Stimulated activated CD4-positive, alpha-beta T cell treated with anti-CD3 and anti-CD28 coated beads, Interleukin-15, amount 100 ng/mL, for 1 hour (primary cell): ENCODE measurements at places on chromosomes 11 and 22.
A peak's percentile ranks its signal among the peaks of the same experiment; 100 is the strongest.

GRCh38 chr11:117414724-117415123 is 87.1 kb downstream of the CEP164 start:
- DNase-seq: no peak

DNA sequence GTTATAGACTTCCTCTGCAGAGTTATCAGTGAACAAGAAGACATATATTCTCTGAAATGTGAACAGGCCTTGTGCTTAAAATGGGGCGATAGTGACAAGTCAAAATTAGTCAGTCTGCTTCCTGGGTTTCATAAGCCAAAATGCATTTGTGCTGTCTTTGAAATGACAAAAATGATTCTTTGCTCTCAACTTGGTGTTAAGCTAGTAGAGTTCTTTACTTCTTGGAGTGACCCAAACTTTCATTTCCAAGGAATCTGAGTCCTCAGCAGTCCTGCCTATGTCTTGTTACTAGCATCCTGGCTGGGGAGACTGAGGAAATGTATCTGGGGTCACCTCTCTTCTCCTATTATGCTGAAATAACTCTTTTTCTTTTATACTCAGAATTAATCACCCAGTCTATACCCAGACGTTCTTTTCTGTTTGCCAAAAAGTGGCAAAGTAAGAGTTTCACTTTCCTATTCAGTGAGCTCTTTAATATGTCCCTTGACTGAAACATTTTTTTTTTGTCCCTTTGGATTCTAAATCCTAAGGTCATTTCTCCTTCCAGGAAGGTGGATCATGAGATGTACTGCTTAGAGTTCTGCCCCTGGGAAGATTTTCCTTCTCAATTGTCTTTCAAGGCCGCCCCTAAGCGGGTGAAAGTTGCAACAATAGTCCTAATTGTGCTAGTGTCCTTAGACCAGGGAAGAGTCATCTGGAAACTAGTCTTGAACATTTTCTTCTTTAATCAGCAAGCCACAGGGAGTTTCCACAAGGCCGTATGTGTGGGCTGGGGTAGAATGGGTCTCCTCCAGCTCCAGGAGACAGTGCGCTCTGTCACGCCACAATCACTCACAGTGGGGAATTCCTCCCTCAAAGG is 53.0 kb upstream of the RDX start:
- DNase-seq: peak; percentile 43

DNA sequence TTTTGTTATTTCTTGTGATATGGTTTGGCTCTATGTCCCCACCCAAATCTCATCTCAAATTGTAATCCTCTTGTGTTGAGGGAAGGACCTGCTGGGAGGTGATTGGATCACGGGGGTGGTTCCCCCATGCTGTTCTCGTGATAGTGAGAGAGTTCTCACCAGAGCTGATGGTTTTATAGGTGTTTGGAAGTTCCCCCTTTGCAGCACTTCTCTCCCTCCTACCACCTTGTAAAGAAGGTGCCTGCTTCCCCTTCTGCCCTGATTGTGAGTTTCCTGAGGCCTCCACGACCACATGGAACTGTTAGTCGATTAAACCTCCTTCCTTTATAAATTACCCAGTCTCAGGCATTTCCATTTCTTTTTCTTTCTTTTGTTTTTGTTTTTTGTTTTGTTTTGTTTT is 24.4 kb upstream of the SIK2 start:
- DNase-seq: no peak

GRCh38 chr22:17639247-17639741 is 737 bp downstream of the BCL2L13 start:
- DNase-seq: no peak

- no peak for DNase-seq
These were observed 760.6 kb downstream of the NTM start for GRCh38 chr11:132131047-132131446.

GRCh38 chr11:20275987-20276965 is 87.2 kb upstream of the HTATIP2 start:
- DNase-seq: no peak

GRCh38 chr11:15758857-15759465 is 597.4 kb downstream of the SOX6 start:
- DNase-seq: no peak

DNA sequence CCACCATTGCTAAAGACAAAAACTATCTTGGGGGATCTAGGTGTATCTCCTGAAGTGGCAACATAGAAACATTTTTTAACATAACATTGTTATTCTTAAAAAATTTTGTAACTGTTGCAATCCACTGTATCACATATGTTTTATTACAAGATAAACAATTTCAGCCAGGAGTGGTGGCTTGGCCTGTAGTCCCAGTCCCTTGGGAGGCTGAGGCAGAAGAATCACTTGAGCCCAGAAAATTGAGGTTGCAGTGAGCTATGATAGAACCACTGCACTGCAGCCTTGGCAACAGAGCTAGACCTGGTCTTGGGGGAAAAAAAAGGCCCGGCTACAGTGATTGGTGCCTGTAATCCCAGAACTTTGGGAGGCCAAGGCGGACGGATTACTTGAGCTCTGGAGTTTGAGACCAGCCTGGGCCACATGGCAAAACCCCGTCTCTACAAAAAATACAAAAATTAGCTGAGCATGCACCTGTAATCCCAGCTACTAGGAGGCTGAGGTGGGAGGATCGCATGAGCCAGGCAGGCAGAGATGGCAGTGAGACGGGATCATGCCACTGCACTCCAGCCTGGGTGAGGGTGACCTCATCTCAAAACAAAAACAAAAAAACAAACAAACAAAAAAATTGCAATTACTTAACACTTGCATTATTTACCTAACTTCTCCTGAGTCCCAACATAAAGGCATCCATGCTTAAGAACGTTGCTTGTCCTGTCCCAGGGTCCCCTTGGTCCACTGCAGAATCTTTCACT is 1.5 kb upstream of the DEPDC5 start:
- DNase-seq: no peak

GRCh38 chr11:121589946-121590537 is 137.3 kb upstream of the SORL1-AS1 start:
- DNase-seq: no peak

DNA sequence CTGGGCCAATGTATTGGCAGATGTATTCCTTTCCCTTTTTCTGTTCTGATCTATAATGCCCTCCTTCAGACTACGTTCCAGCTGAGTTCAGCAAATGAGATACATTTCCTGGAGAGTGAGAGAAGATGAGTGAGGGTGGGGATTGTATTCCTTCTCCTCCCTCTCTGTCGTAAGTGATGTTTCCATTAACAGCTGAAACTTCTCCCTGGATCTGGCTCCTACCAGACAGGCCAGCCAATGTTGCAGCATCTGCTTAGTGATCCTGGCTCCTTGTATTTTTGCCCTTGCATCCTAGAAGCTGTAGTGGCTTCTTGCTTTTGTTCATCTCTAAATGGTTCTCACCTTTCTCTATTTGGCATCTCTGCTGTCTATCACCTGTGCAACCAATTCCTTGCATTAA is 48.2 kb upstream of the MTMR2 start:
- no peak for DNase-seq

- no peak for DNase-seq
These were observed 16.7 kb upstream of the SYT12 start for GRCh38 chr11:67006029-67006884.

- DNase-seq: no peak
These were observed 12.5 kb downstream of the MADD start for GRCh38 chr11:47282462-47282861.

- no peak for DNase-seq
These were observed 85.2 kb upstream of the PPARA start for GRCh38 chr22:46064966-46065666.

DNA sequence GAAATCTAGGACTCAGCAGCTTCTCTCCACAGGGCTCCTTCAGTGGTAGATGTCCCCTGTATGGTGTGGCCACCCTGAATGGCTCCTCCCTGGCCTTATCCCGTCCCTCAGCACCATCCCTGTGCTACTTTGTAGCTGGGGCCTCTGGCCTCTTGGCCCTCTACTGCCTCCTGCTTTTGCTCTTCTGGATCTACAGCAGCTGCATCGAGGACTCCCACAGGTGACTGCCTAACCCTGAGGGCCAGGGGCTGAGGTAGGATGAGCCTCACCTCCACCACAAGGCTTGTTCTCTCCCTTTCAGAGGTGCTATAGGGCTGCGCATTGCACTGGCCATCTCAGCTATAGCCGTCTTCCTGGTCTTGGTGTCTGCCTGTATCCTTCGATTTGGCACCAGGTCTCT is 1.8 kb downstream of the TMEM179B start:
- no peak for DNase-seq

DNA sequence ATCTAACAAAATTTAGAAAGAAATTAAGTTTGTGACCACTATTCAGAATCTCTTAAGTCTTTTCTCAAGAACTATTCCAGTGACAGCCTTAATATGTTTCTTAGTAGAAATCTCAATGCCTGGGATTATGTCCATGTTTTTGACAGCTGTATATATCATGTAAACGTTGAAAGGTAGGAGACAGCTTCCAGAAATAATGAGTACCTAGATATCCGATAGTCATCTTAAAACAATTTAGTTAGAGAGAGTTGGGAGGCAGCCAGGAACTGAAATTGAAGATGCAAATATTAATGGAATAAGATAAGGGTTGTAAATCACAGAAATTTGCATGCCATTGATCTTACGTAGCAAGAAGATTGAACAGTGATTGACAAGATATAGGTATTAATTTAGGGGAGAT is 955.2 kb downstream of the JRKL start:
- DNase-seq: no peak

DNA sequence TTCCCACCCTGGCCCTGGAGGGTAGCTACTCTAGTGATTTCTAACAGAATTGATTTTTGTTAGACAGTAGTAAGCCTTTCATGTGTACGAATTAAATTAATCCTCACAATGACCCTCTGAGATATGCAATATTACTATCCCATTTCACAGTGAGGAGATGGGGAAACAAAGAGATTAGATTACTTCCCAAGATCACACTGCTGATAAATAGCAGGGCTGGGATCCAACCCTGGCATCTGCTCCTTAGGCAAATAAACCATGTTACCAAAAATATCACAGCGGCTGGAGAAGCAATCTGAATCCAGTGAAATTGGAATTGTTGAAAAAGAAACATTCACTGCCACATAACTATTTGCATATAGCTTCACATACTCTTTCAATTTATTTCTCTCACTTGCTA is 12.8 kb upstream of the CAVIN3 start:
- DNase-seq: no peak

- no peak for DNase-seq
These were observed 8.1 kb upstream of the UCP2 start for GRCh38 chr11:73990730-73991129.

DNA sequence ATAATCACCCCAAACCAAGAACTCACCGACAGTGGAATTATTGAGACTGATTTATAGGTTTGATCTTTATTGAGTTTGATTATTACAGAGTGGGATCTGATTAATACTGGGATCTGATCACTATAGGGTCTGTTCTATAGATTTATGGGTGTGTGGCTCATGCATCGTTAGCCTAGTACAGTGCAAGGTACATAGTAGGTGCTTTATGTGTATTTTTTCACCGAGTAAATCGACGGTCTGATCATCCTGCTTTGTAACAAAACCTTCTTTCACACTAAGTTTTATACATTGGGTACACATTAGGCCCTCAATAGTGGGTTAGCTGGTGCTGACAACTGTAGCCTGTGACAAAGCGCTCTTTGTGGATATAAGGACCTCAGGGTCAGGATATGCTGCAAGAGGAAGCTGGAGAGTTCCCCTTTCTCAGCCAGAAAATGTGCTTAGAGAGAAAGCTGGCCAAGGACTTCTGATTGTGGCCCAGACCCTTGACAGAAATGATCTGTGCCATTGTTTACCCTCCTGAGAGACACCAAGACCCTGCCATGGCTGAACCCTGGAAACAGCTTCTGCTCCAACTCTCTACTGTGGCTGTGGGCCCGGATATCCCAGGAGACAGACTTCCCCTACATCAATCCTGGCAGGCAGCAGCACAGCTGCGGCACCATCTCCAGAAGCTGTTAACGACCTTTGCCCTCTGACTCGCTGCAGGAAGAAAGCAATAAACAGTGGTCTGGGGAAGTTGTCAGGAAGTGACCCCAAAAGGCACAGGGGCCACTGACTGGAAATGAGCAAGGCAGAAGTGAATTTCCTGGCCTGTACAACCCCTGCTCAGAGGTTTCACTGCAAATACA is 16.1 kb upstream of the TPP1 start:
- DNase-seq: no peak

- no peak for DNase-seq
These were observed 218.2 kb upstream of the CCDC179 start for GRCh38 chr11:23078289-23078971.

GRCh38 chr22:50516068-50516467 is 8.0 kb downstream of the NCAPH2 start:
- no peak for DNase-seq

DNA sequence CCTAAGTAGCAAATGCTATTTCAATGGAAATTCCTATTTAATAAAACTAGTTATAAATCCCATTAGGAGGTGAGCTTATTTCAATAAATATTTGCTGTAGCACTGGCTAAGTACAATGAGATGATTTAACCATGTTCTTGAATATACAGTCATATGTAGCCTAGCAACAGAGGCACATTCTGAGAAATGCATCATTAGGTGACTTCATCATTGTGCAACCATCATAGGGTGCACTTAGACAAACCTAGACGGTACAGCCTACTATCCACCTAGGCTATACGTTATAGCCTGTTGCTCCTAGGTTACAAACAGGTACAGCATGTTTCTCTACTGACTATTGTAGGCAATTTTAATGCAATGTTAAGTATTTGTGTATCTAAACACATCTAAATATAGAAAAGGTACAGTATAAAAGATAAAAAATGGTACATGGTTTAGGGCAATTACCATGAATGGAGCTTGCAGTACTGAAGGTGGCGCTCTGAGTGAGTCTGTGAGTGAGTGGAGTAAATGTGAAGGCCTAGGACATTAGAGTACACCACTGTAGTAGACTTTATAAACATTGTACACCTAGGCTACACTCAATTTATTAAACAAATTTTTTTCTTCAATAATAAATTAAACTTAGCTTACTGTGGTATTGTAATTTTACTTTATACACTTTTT is 350.1 kb downstream of the CASP12 start:
- DNase-seq: no peak

GRCh38 chr11:75233754-75234172 is 6.8 kb upstream of the TPBGL start:
- no peak for DNase-seq

GRCh38 chr11:16097543-16097942 is 258.8 kb downstream of the SOX6 start:
- no peak for DNase-seq

DNA sequence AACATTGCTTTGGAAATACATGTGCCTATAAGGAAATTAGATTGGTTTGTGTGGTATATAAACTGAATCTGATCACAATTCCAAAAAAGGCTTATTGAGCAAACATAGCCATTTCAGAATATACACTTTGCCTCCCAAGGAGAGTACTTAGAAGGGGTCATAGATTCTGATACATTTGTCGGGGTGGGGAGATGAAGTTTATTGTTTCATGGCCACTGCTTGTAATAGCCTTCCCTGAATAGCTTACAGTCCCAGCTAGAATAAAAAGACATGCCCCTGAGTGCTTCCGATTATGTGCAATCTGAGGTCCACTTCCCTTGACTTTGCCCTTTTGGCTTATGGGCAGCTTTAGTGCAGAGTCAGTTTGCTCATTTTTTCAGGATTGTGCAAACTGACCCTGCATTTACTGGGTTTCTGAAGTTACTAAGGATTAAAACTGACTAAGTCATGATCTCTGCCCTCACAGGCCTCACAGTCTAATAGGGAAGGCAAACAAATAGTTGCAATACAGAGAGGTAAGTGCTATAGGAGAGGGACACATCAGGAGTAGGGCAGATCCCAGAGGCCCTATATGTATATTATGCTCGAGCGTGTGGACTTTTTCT is 184.2 kb downstream of the BLID start:
- no peak for DNase-seq

- no peak for DNase-seq
These were observed 147.0 kb upstream of the NAV2 start for GRCh38 chr11:19565639-19566038.

GRCh38 chr22:26667140-26667539 is 9.8 kb downstream of the MIAT start:
- DNase-seq: no peak
